Activated naive CD4-positive, alpha-beta T cell treated with anti-CD3 and anti-CD28 coated beads, Interleukin-2, amount 50 U/mL, for 16 hours (primary cell): ENCODE measurements at places on chromosomes 16 and 17.
A peak's percentile ranks its signal among the peaks of the same experiment; 100 is the strongest.

DNA sequence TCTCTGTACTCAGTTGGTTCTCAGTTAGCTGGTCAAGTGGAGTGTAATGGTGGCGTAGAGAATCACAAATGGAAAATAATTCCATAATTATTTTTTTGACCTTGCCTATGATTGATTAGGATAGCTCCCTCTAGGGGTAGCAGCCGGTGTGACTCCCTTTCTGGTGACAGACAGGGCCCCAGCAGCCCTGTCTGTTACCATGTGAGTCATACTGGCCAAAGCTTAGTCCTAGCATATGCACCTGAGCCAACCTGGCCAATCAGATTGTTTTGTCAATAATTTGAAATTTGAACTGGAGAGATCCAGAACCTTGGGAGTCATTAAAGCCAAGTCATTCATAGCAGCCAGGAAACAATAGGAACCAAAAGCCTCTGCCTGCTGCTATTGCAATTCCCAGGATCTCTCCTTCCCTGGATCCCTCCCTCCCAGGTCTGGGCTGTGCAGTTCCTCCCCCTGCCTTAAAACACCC is 5.6 kb downstream of the PNPO start:
- peak; percentile 78 for DNase-seq

DNA sequence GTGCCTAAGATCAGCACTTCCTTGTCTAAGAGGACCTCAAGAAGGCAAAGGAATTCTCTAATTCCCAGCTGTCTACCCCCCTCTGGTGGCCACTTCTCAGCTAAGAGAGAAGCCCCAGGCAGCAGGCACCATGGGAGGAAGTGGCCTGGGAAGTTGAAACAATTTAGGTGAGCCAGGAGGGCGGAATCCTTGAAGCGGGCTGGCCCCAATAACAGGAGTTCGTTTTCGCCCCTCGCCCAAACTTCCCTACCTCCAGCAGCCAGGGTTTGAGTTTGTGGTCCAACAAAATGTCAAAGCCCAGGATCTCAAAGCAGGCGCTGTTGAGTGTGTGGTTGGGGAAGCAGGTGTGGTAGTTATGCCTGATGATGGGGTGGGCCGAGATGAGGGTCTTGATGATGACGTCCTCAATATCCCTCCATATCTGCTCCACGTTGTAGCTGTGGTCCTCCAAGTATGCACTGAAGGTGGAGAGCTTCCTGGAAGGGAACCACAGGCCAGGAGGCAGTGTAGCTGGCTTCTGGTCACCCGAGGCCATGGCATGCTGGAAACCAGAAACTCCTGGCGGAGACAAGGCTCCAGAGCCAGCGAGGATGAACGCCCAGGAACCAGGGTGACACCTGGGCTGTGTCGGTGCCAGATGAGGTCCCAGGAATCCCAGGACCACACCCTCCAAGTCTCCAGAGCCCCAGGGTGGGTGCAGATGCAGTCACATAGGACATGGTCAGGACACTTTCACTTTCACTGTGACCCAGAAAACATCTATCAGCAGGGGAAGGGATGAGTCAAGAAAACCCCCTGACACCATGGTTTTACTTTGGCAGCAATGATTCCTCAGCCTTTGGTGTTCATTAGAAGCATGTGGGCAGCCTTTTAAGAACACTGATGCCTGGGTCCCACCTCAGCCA is 25.6 kb downstream of the TTLL6 start:
- peak; percentile 16 for DNase-seq

GRCh38 chr17:47604598-47604927 is 45.2 kb upstream of the KPNB1 start:
- DNase-seq, result no peak

DNA sequence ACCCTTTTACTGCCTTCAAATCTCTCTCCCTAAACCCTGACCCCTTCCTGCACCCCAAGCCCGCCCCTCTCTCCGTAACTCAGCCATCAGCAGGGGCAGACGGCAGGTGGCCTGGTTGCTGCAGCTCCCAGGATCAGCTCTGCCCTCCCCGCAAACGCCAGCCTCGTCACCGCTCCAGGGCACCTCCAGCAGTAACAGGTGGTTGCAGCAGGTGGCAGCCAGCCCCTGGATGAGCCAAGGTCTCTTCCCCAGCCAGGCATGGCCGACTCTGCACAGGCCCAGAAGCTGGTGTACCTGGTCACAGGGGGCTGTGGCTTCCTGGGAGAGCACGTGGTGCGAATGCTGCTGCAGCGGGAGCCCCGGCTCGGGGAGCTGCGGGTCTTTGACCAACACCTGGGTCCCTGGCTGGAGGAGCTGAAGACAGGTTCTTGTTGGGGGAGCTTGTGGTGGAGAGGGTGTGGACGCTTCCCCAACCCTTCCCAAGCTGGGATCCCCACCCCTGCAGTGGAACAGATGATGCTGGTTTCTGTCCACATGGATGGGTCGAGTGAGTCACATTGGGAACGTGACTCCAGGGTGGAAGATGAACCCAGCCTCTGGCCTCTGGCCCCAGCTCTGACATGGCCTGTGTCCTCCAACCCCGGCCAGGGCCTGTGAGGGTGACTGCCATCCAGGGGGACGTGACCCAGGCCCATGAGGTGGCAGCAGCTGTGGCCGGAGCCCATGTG is 558 bp downstream of the HSD3B7 start:
- DNase-seq, result no peak

- DNase-seq, result no peak
These were observed 23.0 kb downstream of the ARHGAP23 start for GRCh38 chr17:38451030-38451839.

DNA sequence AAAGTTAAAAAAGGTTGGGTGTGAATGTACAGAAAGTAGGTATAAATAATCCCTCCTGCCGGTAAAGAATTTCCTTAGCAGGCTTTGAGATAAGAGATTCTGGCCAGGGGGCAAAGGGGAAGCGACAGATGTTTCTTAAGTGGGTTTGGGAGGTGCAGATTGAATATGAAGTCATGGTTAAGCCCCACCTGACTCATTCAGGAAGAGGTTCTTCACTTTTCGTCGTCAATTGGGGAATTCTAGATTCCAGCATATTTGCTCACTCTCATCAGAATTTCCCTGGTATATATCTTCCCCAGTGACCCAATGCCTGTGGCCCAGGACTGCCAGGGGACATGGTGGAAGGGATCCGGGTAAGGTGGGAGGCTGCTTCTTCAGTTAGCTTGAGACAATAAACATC is 127.8 kb downstream of the CPPED1 start:
- DNase-seq, result no peak

DNA sequence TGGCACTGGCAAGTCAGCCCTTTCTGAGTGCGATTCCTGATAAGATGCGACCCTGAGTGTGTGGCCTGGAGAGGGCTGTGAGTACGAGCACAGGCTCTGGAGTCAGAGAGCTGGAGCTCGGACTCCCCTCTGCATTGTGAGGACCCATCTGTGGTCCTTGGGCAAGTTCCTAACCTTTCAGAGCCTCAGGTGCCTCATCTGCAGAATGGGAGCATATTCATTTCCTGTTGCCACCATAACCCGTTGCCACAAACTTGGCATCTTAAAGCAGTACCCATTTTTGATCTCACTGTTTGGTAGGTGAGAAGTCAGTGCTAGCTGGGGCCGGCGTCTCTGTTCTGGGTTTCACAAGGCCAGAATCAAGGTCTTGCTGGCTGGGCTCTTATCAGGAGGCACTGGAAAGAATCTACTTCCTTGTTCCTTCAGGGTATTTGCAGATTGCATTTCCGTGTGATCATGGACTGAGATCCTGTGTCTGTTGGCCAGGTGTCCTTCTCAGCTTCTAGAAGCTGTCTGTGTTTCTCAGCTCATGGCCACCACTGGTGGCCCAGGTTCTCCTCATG is 20.2 kb downstream of the KNOP1 start:
- no peak for DNase-seq

GRCh38 chr17:34173241-34173640 is 81.8 kb upstream of the CCL2 start:
- DNase-seq, result no peak
